ENCODE measurements at places on chromosomes 3 and 15.

- no peak for DNase-seq
These were observed 321.4 kb upstream of the NECTIN3 start for GRCh38 chr3:110750201-110750600.

- no peak for DNase-seq
These were observed 509.9 kb downstream of the OCA2 start for GRCh38 chr15:27589260-27589659.

GRCh38 chr15:58748852-58749531, 515 bp downstream of the ADAM10 start:
- DNase-seq, result peak; percentile 43

DNA sequence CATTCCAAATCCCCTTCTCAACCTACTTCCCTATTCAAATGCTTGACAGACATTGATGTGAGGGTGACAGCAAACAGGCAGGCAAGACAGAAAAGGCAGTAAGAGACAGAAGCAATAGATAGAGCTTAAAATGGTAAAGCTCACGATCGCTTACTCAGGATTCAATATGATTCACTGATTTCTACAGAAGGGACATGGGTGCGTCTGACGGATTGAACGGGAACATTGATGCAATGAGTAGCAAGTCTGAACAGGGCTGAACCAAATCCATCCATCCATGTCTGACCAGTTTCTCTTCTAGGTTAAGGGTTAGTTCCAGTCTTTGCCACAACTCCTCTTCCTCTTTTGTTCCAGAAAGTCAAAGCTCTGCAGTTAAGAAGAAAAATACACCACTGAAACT, 35.1 kb downstream of the P2RY1 start:
- DNase-seq, result no peak

GRCh38 chr3:185807445-185808068, 17.3 kb downstream of the IGF2BP2 start:
- peak; percentile 97 for DNase-seq
